ENCODE measurements at places on chromosomes 6 and 20. TPM values are rescaled to one million over a fixed set of nuclear protein-coding genes. Genes with fewer than 3 reads are reported as not detected.

GRCh38 chr6:28399350-28400121 is at the start of gene ZSCAN12:
Gene ZSCAN12 (minus strand): TSS chr6:28399747. CDS start chr6:28398405, 1,342 bp downstream.
- peak; percentile 78 for DNase-seq

GRCh38 chr6:80245043-80245442 is 138.6 kb downstream of the BCKDHB start:
- no peak for DNase-seq

GRCh38 chr20:22389836-22390542 is 194.4 kb downstream of the FOXA2 start:
- no peak for DNase-seq

DNA sequence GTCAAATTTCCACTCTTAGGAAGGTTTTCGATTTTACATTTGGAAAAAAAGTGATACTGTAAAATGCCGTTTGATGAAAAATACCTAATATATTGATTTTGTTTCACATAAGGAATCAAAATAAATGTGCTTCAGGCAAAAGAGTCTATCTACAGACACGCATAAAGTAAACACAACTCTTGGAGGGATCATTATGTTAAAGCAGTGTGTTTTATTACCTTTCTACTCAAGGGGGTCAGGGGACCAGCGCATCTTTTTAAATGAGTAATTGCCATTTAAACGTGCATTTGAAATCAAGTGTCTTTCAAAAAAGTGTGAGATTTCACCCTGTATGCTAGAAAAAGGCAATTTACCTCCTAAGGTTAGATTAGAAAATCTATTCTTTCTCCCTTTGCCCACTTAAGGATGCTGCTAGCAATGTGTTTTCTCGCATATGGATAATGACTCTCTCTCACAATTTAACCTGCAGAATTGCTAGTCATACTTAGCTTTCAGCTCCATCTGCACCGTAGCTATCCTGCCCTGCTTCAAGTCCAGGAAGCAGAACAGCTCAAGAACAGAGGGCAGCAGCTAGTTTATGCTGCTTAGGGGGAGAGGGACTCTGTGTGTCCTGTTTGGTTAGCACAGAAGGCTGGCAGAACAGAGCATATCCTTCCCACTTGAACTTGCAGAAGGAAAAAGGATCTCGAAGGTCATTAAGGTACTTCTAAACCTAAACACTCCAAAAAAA is 35.0 kb downstream of the NKAIN2 start:
- DNase-seq = no peak

DNA sequence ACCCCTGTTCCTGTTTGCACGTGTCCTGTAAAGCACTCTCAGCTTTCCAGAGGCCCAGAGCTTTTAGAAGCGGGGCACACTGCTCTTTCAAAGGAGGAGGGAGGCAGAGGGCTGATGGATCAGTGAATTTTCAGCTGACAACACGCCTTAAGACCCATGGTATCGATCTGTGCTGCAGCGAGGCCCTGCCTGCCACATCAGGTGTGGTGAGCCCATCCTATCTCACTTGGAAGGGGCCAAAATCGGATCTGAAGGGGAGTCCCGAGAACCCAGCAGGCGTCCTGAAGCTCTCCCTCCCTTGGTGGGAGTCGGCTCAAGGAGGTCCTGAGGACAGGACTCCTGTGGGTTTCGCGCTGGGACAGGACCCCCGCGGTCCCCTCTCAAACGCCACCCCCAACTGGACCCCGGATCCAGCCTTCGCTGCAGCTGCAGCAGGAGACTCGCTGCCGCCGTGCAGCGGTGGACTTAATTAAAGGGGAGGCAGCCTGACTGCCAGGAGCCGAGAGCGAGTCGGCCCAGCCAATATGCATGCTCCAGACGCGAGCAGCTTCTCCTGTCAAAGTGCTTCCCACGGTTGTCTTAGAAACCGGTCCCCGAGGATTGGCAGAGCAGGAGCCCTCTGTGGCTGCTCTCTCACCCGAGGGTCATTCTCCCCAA is 580.0 kb upstream of the ZNF337 start:
- DNase-seq = no peak

GRCh38 chr6:160207618-160208017 is 51.0 kb downstream of the SLC22A2 start:
- DNase-seq = no peak

DNA sequence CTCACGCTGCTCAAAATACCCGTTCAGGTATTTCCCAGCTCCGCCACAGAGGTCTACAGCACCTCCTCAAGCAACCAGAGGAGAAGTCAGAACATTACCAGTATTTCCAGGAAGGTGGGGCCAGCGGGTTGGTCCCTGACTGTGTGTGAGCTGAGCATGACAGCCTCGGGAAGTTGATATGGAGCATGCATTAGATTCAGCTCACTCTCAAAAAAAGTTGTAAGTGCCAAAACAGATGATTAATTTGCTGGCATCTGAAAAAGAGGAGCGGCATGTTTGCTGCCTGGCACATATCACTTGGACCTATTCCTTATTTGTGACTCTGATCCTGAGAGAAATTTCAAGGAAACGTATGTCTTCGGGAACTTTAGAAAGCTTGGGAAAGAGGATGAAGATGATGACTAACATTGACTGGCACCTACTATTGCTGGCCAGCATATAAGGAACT is 32.3 kb downstream of the ELOVL2 start:
- no peak for DNase-seq

GRCh38 chr6:126698732-126699240 is 358.9 kb downstream of the CENPW start:
- DNase-seq = no peak

DNA sequence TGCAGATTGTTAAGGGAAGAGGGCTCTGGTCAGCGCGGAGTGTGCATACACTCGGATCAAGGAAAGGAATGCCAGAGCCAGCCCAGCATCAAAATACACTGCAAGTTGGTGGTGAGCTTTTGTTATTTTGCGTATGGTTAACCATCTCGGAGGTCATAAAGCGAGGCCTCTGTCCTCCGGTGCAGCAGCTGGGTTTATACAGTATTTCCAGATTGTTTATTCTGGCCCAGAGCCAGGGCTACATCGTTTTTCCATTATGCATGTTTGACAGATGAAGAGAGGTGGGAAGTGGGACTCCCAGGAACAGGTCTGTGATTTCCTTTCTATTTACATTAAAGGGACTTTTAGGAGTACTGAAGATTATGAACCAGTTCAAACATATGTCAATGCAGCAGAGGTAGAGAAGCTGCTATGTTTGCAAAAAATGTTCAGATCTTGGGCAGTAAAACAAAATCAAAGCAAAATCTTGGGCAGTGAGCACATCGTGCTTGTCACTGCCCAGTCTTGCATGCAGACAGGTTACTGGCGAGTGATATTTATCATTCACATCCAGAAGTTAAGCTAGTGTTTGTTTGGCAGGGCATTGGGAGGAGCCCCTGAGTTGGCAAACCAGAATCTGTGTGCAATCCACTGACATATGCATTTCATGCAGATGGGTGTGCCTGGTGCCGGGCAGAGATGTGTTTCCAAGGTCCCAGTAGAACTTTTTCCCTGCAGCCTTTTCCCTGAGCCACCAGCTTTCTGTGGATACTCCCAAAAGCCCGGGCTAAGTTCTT is 256.3 kb upstream of the TAB2 start:
- no peak for DNase-seq

DNA sequence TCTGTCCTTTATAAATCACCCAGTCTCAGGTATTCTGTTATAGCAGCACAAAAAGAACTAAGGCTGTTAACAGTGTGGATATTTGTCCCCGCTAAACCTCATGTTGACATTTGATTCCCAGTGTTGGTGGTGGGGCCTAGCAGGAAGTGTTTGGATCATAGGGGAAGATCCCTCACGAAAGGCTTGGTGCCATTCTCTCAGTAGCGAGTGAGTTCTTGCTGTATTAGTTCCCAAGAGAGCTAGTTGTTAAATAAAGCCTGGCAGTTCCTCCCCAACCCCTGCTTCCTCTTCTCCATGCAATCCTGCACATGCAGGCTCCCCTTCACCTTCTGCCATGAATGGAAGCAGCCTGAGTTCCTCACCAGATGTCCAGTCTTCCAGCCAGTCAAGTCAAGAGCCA is 29.8 kb upstream of the ERVFRD-1 start:
- no peak for DNase-seq

DNA sequence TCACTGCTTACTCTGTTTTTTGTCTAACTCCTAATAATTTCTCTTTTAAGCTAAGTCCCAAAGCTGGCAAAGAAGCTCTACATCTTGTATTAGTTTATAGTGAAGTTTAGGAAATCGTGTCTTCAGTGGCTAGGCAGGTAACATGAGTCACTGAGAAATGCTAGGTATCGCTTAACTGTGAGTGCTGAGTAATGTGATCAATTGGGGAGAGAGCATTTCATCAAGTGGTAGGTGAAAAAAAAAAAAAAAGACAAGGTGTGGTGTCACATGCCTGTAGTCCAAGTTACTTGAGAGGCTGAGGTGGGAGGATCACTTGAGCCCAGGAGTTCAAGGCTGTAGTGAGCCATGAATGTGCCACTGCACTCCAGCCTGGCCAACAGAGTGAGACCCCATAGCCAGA is 125.3 kb downstream of the FAM83B start:
- DNase-seq = no peak

GRCh38 chr6:69022993-69023392 is 387.9 kb downstream of the ADGRB3 start:
- DNase-seq = no peak

DNA sequence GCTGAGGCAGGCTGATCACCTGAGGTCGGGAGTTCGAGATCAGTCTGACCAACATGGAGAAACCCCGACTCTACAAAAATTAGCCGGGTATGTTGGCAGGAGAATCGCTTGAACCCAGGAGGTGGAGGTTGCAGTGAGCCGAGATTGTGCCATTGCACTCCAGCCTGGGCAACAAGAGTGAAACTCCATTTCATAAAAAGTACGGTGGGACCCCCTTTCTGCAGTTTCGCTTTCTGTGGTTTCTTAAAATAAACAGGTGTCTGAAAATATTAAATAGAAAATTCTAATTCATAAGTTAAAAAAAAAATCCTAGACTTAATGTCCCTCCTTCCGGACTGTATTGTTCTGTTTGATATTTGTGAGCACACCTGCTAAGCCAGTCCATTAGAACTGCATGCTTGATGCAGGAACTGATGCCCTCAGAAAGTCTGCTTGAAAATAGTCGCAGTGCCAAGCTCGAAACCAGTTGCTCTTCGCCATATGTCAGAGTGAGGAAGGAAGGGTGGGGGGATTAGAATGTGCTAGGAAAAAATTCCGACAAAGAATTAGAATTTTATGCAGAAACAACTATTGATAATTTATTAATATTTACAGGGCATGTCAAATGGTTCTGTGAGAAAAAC is 85.9 kb downstream of the JARID2 start:
- DNase-seq = no peak

DNA sequence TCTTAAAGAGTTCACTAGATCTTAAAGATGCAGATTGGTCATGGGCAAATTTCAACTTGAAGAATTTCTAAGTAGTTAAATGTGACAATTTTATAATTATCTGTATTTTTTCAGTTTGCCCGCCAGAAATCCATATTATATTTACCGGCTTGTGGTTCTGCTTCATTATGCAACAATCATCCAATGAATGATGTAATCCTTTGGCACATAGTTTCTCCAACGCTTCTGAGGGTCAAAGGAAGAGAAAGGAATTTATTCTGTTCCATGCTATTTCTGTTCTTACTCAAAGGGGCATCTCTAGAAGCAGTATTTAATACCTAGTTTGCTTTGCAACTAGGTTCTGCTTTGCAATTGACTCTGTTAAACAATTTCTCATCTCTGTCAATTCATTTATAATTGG is 359.3 kb upstream of the PLCB4 start:
- DNase-seq = no peak

DNA sequence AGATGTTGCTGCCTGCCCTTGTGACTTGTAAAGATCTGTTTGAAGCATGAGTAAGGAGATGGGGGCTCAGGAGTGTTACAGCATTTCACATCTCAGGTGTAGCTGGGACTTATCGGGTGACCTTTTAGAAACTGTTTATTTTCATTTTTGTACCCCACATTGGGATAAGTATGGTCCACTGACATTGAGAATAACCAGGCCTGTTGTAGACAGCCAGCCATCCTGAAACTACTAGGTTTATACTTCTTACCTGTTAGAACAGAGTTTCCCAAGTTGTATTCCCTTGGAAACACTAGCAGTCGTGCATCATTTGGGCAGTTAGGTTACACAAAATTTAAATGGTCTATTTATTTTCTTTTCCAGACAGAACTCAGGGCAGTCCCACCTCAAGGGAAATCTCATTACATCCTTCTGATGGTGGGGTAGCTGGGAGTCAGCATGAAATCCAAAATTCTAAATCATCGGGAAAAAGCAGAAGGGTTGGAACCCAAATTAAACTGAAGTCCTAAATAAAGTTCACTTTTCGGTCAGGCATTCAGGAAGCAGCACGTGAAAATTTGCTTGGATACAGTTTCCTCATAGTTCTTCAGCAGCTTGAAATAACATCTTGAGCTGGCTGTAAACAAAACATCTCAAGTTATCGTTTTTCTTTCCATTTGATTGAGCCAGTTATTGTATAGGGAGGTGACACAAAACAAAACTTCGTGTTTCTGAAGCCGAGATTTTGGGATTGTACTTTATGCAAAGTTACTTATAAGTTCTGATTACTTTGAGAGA is 30.5 kb downstream of the FOXO3 start:
- DNase-seq = no peak

The WFDC6 gene
- total RNA-seq = not detected

The CLDN20 gene
- not detected for total RNA-seq

The CPNE5 gene
- total RNA-seq = 0.26 TPM

Data from activated T-cell treated with anti-CD3 and anti-CD28 coated beads, Interleukin-2, amount 50 U/mL, for 4 hours (primary cell).